ENCODE measurements at places on chromosomes 6 and 20. TPM values are rescaled to one million over a fixed set of nuclear protein-coding genes. Genes with fewer than 3 reads are reported as not detected.

CYP21A2 gene
- total RNA-seq = 0.64 TPM

COL11A2 gene
- 6.9 TPM for total RNA-seq

DBNDD2 gene
- total RNA-seq = 12.9 TPM

AVP gene
- not detected for total RNA-seq

TOX2 gene
- 1.2 TPM for total RNA-seq

RAMACL gene
- 2.6 TPM for total RNA-seq

FAM209A gene
- not detected for total RNA-seq

CLDN20 gene
- 0.29 TPM for total RNA-seq

Measured in metanephros (tissue), 2 donors.